ENCODE measurements at places on chromosomes 7 and 10.

GRCh38 chr7:956031-956430, 1.6 kb upstream of the ADAP1 start:
- no peak for DNase-seq

DNA sequence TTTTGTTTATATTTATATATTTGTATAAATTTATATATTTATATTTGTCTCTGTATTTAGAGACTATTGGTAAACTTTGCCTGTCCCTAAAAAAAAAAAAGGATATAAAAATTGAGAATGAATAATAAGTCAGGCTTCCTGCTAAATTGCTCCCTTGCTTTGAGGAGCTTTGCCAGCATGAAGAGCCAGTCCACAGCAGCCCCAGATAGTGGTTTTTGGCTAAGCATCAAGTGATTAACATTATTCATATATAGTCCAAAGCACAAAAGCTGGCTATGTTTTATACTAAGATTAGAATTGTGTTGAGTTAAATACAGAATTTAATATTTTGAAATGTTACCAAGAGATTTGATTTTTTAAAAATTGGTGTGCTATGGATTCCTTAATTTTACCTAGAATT, 264.9 kb upstream of the FERD3L start:
- no peak for DNase-seq

GRCh38 chr7:123533553-123533917, 860 bp downstream of the IQUB start:
- no peak for DNase-seq

DNA sequence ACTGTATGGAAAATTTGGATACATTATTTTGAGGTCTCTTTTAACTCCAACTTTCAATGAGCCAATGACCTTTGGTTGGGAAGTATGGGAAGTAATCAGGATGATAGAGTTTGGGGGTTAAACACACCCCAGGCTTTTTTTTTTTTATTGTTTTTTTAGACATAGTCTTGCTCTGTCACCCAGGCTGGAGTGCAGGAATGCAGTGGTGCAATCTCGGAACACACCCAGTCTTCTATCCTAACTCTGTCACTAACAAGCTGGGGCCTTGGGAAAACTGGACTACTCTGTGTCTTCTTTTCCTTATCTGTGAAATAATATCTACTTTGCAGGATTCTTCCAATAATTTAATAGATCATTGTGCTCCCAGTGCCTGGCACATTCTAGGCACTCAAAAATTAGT, 37.6 kb upstream of the AGBL3 start:
- DNase-seq = no peak

DNA sequence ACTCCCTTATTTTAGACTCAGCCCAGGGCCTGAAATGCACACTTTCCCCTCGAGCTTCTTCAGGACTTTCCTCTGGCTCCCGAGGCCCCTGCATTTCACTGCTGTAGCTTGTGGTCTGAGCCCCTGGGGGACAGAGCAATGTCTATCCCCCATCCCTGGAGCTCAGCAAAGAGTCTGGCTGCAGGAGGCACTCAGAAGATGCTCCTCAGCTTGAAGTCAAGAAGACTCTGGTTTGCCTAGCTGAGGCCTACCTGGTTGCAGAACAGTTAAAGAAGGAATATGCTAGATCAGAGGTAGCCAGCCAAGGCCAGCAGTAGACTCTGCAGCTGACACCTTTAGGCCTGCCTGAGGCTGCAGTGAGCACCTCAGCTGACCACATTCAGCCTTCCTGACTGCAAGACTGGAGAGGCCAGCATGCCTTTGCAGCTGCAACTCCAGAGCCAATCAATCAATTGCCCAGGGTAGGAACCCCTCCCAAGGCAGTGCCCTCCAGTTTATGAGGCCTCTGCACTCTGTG, 36.9 kb upstream of the IKZF1 start:
- no peak for DNase-seq

DNA sequence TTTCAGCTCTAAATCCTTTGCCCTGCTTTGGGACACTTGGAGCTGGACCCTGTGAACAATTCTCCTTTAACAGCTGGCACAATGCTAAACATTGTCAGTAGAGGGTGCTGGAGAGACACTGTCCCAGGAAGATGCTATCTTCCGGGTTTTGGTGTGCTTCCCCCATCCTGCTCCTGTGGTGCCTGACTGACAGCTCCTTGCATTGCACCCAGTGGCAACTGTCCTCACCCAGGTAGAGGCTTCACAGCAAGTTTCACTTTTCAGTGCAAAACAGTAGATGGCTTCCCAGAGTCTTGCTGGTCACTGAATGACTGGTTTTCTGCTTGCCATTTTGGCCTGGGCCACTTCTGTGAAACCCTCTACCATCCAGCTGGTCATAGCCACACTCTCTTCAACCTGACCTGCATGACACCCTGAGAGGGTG, 77.3 kb downstream of the CDC14C start:
- DNase-seq = peak; percentile 31

DNA sequence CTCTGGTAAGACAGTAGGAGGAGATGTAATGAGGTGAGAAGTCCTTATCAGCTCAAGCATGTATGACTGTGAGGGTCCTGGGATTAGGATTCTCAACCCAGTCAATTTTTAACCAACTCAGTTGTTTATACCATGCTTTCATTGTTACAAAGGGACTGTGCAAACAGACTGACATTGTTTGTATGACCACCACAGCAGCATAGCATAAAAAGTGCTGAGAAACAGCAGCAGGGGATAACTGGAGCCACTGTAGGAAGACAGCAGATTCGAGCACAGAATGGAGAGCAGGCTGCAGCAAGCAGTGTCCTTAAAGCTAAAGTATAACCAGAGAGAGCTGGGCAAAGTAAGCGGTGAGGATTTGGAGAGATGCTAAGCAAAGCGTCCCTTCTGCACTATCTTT, 829.5 kb downstream of the REEP3 start:
- no peak for DNase-seq

DNA sequence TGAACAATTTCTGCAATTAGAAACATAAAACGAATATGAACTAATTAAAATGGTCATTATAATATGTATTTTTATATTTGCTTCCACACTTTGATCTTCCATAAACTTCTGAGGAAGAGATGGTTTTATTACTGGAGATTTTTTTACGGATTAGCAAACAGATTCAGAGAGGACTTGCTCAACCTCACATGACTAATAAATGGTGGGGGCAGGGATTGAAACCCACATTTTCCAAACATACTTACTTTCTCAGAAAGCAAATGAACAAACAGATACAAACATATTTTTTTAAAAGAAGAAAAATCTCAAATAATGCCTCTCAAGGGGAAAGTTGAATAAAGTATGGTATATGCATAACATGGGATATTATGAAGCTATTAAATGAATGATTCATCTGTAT, 18.3 kb downstream of the ANKMY2 start:
- no peak for DNase-seq

GRCh38 chr7:28228396-28228795, 47.8 kb upstream of the JAZF1 start:
- no peak for DNase-seq

- DNase-seq = peak; percentile 16
Observed at GRCh38 chr10:63430999-63431356, 34.8 kb downstream of the JMJD1C start.

DNA sequence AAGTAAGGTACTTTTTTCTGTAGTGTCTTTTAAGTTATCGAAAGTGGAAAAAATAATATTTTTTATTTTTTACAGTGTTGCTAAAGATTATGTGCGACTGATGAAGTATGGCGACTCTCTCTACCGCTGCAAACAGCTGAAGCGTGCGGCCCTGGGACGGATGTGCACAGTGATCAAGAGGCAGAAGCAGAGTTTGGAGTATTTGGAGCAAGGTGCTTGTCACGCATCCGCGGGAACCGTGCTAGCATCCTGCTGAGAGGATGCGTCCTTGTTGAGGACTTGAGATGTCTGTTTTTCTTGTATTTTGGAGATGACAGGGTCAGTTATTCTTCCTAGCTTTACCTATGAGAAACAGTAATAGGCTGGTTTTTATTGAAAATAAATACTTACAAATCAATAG, 7.8 kb downstream of the GTPBP4 start:
- DNase-seq = no peak

DNA sequence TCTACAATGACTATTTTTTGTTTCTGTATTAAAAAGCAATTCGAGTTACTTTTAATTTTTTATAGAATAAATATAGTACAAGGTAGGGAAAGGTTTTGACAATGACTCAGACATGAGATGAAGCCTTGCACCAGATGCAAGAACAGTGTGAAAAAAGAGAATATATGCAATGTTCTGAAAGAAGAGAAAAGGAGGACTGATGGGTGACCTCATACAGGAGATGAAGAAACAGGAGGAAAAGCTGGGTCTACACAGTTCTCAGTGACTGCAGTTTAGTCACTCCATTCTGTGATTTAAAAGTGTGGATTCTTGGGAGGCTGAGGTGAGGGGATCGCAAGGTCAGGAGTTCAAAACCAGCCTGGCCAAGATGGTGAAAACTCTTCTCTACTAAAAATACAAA, 38.3 kb upstream of the YAE1 start:
- no peak for DNase-seq

- DNase-seq = peak; percentile 90
Observed at GRCh38 chr7:30478349-30479201, at the start of gene NOD1. TSS of gene NOD1 (minus strand) at chr7:30478784. CDS start at chr7:30456921, 21,863 bp downstream.

DNA sequence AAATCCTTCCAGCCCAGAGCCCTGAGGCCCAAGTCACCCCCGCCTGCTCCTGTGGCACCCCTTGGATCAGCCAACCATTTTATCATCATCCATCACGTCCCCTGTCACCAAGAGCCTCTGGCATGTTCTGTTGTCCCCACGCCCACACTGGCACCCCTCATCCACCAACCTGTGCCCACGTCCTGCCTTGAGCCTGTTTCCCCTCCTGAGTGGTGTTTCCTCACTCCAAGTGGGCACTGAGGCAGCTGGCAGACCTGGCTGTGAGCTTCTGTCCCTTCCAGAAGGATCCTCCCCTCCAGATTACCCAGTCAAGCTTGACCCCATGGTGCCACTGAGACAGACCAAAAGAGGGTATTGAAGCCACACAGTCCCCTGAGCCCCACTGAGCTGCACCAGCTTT, 71.4 kb upstream of the ANTXRL start:
- DNase-seq = no peak

DNA sequence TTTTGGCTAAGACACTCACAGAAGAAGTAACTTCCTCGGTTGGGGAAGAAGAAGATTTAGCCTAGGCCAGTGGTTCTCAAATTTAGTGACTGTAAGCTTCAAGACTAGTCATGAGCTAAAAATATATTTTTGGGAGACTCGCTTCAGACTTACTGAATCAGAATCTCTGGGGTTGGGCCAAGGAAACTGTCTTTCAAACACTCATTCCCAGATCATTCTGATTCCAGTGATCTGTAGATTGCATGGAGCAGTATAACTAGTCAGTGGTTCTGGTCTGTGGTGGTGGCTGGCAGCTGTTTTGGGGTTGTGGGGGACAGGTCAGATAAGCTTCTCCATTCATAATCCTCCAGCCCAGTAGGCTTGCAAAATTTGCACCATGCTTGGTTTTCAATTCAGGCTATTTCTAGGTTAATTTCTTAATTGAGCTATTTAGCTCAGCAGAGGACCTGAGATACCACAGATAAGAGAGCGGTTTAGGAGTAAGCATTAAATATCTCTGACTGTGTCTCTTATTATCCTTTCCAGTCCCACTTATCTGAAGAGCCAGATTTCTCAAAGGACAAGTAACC, 3.8 kb upstream of the KAT6B start:
- peak; percentile 49 for DNase-seq

GRCh38 chr7:11605749-11606148, 226.2 kb downstream of the THSD7A start:
- DNase-seq = no peak

DNA sequence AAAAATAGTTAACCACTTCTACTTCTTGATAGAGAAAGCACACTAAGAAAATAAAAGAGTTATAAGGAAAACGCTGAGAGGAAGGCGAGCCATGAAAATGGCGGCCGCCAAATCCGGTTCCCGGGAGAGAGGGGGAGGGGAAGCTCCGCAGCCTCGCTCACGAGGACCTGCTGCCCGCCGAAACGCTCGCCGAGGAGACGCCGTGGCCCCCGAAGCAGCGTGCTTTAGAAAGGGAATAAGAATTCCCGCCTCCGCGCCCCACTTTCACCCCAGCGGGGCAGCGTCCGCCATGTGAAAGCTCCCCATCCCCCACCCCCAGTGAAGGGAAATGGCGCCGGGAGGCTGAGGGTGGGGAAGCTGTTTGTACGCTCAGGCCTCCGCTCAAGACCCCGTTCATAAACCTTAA, 505 bp downstream of the HNRNPA2B1 start:
- DNase-seq = peak; percentile 72

DNA sequence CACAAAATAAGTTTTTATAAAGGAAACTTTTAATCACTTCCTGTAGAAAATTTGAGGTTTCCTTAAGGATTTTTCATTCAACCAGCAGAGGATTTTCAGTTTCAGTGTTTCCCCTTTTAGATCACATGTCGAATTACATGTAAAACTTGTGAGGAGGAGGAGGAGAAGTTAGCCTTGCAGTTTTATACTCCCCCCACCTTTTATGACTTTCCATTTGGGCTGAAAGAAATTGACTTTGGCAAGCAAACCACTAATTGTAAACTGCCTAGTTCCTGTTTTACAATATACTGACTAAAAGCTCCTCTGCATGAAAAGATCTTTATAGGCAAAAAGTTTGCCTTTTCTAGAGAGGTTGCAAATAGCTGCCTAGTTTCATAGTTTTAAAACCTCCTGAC, 3.0 kb downstream of the BAMBI start:
- peak; percentile 32 for DNase-seq

GRCh38 chr7:124907490-124907889, 22.1 kb downstream of the POT1 start:
- no peak for DNase-seq

- no peak for DNase-seq
Observed at GRCh38 chr10:89371987-89372386, 5.9 kb upstream of the IFIT1B start.

GRCh38 chr7:130409067-130409711, 28.9 kb downstream of the CPA1 start:
- no peak for DNase-seq

DNA sequence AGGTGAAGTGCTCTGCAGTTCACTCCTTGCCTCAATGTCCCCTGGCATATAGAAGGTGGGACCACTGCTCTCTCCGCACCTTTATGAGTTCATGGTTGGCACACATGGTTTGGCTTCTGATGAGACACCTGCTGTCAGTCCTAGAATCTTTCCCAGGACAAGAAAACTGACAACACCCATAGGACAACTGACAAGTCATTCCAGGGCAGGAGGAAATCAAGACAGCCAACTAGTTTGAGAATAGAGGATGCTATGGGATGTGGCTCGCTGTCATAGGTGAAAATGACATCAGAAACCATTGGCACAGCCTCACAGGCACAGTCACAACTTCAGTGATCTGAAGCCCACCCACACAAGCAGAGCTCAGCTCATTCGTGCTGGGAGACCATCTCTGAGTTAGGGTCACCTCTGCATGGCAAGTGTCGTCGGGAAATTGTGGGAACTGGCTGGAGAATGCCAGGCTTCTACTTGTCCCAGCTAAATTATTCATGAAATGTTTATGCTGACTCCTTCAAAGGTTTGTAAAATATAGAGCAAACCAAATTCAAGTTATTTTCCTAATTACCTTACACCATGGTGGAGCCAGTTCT, 762.4 kb downstream of the GRID1 start:
- DNase-seq = no peak

Measured in suppressor macrophage treated with lipopolysaccharide for 4 hours (primary cell).